ENCODE measurements at places on chromosomes 5 and 9.
A peak's percentile ranks its signal among the peaks of the same experiment; 100 is the strongest.

DNA sequence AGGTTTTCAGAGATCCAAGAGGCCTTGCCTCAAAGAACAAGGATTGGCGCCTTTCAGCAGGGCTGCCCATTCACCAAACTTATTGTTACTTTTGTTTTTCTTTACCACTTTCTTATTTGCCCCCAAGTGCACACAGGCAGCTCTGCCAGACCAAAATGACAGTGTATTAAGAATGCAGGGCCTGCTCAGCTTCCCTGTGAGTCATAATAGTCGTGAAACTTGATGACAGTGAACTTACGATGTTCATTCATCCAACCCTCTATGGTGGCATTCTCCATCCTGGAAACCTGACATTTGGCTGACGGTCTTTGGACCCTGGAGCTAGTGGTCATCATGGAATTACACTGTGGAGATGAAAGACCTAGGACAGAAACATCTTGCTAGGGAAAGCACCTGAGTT, 44.3 kb downstream of the UBE2QL1 start:
- no peak for DNase-seq

DNA sequence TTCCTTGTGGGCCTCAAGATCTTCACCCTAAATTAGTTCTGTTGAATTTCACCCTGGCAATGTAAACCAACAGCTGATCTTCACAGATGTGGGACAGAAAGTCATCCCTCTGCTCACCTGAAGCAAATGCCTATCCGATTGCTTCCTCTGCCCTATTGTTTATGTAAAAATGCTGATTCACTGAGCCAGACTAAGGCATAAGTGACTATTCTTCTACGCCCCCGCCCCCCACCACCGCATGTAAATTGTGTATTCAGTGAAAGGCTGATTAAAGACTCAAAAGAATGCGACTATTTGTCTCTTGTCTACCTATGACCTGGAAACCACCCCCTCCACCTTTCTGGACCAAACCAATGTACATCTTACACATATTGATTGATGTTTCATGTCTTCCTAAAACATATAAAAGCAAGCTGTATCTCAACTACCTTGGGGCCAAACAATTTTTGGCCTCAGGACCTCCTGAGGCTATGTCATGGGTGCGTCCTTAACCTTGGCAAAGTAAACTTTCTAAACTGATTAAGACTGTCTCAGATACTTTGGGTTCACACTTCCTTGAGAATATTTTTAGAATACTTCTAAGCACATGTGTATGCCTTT, 129.7 kb upstream of the BOD1 start:
- no peak for DNase-seq

- no peak for DNase-seq
These were observed 16.9 kb downstream of the SLC25A48 start for GRCh38 chr5:135851186-135851914.

DNA sequence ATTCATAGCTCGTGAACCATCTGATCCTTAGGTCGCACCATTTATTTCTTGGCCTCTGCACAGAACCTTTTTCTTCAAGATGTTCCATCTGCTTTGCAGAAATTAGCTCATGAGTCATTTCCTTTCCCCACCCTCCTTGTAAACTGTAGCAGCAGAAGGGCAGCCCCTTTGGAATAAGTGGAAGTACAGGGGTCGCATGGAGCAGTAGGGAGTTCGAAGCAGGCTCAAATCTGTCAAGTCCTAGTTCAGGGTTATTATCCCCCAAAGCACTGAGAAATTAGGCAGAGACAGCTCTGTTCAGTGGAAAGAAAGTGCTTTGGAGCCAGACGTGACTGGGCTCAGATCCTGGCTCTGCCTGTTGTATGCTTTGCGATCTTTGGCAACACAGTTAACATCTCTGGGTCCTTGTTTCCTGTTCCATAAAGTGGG, 84.2 kb downstream of the SGCD start:
- DNase-seq: no peak

DNA sequence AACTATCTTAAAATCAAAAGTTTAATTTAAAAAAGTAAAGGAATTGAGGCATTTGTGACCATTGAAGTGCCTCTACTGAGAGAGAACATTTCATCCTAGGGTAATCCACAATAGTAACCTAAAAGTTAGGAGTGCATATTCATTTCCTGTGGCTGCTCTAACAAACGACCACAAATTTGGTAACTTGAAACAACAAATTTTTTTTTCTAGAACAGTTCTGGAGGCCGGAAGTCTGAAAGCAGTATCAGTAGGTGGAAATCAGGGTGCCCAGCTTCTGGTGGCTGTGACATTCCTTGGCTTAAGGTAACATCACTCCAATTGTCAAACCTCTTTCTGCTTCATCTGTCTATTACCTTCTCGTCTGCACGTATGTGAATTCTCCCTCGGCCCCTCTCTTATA, 67.1 kb upstream of the SSBP2 start:
- peak; percentile 29 for DNase-seq

DNA sequence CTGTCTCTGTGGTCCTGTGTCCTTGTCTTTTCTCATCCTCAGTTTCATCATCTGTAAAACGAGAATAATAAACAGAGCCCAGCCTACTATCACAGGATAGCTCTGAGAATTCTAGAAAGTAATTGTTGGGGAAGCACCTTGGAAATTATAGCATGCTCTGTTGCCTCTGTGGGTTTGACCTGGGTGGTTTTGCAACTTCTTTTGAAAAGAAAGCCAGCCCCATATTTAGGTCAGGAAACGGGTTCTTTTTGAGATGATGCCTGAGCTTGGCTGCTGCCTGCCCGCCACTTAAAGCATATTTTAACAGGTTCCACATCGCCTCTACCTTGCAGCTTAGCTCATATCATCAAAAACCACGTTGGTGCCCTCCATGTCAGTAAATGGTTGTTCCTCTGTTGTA, 111.1 kb downstream of the TLR4 start:
- no peak for DNase-seq

- no peak for DNase-seq
These were observed 763 bp upstream of the IRX2 start for GRCh38 chr5:2752059-2752820.

DNA sequence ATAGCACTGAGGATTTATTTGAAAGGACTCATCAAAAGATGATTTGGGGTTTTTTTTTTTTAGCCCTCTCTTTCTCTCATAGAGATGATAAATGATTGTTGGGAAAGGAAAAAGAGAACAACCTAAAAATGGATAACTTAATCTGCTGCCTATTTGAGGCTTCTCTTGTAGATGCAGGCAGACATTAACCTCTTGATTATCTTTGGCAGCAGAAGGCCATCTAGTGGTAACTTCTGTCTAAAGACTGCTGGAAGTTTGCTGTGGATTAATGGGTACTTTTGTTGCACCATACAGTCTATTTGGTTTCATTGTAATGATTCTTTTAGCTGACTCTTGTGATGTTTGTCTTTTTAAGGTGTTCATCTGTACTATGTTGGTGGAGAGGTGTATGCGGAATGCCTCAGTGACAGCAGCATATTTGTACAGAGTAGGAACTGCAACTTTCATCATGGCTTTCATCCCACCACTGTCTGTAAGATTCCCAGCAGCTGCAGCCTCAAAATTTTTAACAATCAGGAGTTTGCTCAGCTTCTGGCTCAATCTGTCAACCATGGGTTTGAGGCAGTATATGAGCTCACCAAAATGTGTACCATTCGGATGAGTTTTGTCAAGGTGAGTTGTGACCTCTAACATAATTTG, 18.8 kb downstream of the SMIM32 start:
- peak; percentile 25 for DNase-seq

- DNase-seq: no peak
These were observed 11.9 kb downstream of the AGTPBP1 start for GRCh38 chr9:85729882-85730281.

GRCh38 chr5:173237875-173238220, 2.8 kb upstream of the NKX2-5 start:
- DNase-seq: no peak

DNA sequence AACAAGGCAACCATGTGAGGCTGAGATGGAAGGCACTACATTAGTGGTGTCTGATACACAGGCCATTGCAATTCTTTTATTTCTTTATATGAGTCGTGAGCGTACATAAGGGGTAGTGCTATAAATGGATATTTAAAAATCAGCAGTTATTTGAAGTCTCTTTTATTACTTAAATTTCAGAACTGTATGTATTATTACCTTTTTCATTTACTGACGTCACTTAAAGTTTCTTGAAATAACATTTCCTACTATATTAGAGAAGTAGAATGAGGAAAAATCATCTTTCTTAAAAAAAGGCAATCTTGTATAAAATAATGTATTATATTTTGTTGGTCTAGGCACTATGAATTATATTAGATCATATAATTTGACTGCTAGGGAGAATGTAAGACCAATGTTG, 280.9 kb upstream of the CYLC2 start:
- no peak for DNase-seq

DNA sequence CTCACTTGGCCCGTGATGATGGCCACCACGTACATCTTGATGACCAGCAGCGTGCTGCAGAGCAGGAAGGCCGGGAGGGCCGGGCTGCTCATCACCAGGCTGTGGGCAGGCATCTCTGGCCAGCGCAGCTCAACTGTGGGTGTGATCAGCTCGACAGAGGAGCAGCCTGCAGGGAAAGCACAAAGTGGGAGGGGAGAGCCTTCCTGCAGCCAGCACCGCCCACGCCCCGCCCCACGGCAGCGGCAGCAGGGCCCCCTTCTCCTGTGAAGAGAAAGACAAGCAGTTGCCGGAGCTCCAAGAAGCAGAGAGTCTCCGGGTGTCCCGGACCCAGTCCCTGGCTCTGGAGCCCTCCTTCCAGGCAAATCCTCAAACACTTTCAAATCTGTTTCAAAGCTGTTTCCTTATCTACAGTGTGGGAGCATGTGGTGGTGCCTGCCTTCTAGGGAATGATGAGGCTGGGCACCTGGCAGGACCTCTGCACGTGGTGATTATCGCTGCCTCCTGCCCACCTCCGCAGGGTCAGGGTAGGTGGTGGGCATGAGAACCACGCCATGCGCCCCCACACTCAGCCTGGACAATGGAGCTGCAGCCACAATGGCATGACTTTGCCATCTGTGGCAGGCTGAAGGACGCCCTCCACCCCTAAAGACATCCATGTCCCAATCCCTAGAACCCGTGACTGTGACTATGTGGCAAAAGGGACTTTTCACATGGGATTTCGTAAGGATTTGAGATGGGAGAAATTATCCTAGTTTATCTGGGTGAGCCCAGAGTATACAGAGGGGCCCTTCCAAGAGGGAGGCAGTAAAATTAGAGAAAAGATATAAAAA, at the start of gene PTGES:
Gene PTGES, minus strand, starts transcription at position 143 of the 830 bp plus-strand sequence. Its CDS starts 30 bp downstream, at position 113.
- DNase-seq: peak; percentile 34

DNA sequence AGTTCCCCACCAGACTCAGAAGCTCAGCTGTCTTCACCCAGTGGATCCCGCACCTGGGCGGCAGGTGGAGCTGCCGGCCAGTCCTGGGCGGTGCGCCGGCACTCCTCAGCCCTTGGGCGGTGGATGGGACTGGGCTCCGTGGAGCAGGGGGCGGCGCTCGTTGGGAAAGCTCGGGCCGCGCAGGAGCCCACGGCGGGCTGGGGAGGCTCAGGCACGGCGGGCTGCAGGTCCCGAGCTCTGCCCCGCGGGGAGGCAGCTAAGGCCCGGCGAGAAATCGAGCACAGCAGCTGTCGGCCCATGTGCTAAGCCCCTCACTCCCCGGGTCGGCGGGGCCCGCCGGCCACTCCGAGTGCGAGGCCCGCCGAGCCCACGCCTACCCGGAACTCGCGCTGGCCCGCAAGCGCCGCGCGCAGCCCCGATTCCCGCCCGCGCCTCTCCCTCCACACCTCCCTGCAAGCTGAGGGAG, 560.0 kb downstream of the BRINP1 start:
- DNase-seq: no peak

- peak; percentile 6 for DNase-seq
These were observed 19.2 kb downstream of the GSN start for GRCh38 chr9:121286973-121287741.

DNA sequence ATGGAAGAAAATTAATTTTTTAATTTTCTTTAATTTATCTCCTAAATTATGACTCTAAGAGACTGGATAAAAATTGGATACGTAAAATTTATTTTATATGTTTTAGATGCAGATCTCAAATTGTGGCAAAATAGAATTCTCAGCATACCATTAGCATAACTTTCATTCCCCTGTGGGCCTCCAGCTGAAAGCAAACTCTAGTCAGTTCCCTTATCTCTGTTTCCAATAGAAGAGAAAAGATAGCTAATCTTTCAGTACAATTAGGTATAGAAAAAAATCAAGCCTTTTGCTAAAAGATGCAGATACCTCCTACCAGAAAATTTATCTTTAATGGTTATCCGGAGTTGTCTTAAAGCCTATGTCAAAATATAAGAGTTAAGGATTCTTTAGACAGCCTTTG, 1530.6 kb downstream of the EFNA5 start:
- DNase-seq: no peak

- DNase-seq: no peak
These were observed 2.2 kb upstream of the OR2S2 start for GRCh38 chr9:35960039-35960655.

DNA sequence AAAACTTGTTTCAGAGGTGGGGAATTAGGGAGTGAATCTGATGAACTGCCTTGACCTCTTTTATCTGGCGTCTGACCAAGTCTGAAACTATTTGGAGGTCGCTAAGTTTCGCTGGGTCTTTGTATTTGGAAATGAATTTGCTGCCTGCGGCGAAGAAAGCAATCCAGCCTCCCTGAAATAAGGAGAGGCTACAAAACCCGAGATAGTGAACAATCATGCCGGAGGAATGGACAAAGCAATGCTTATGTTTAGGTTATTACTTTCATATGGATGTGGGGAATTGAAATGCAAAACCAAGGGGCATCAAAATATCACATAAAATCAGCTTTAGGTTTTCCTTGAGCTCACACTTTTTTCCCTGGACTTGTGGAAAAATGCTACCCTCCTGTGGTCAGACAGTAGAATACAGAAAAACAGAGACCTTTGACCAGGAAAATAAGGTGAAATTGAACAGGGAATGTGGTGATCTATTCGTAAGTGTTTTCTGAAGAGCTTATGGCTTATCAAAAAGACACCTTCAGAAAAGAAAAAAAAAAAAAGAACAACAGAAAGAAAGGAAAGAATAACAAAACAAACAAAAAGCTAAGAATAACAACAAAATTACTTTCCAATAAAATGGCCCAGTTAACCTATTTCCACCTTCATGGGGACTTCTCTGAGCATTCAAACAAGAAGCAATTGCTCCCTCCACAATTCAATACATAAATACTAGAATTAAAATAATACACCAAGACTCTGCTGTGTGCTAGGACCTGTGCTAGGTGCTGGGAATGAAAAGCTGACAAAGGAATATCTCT, 68.6 kb upstream of the DPYSL3 start:
- no peak for DNase-seq

DNA sequence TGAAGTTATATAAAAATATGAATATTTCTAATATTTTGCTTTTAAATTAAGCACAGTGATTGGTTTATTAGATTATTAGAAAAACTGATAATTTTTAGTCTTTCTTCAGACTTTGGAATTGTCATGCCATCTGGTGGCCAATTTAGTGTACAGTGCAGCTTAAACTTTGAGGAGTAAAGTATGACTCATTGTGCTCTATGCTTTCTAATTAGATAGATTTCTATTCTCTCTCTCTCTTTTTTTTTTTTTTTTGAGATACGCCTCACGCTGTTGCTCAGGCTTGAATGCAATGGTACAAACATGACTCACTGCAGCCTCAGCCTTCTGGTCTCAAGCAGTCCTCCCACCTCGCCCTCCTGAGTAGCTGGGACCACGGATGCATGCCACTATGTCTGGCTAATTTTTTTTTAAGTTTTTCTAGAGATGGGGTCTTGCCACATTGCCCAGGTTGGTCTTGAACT, 42.1 kb upstream of the GPR21 start:
- peak; percentile 59 for DNase-seq

Measured in CD4-positive, alpha-beta T cell treated with Interleukin-4 for 4 hours (primary cell).